Activated T-helper 1 cell treated with anti-CD3 and anti-CD28 coated beads, Interleukin-12 subunit alpha, Interleukin-12 subunit beta, Interleukin-2, Interleukin-4 antibody, amounts not matched to agents 30 ng/mL and 10 ng/mL and 1 ng/mL, durations not matched to agents 14 hours and 24 hours and 36 hours (primary cell): ENCODE measurements at places on chromosomes 6 and 20.

- no peak for DNase-seq
Observed at GRCh38 chr20:20083807-20084206, 31.5 kb downstream of the CFAP61 start.

DNA sequence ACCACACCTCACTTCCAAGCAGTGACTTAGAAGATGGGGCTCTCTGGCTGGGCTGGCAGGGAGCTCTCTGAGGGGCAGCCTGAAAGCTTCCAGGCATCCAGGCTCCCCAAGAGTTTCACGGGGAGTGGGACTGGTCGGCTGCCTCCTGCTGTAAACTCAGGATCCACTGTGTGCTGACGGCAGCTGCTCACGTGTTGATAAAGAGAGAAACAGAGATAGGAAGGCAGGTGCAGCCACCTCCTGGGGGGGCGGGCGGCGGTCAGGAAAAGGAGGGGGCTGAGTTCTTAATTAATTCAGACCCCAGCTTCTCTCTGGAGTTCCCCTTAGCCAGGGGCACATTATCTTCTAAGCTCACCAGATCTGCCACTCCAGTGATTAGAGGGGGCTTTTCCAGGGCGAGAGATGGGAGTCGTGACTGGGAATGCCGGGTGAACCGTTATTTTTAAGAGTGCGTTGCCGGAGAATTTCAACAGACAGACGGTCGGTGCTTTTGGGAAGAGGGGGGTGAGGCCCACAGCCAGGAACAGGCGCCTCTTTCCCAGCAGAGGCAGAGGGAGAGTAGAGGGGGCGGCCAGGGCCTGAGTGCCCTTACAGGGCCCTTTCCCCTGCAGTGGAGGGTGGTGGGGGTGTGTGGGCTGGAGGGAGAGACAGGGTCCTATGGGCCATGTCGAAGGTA lies 70.9 kb downstream of the CD40 start:
- DNase-seq: no peak

DNA sequence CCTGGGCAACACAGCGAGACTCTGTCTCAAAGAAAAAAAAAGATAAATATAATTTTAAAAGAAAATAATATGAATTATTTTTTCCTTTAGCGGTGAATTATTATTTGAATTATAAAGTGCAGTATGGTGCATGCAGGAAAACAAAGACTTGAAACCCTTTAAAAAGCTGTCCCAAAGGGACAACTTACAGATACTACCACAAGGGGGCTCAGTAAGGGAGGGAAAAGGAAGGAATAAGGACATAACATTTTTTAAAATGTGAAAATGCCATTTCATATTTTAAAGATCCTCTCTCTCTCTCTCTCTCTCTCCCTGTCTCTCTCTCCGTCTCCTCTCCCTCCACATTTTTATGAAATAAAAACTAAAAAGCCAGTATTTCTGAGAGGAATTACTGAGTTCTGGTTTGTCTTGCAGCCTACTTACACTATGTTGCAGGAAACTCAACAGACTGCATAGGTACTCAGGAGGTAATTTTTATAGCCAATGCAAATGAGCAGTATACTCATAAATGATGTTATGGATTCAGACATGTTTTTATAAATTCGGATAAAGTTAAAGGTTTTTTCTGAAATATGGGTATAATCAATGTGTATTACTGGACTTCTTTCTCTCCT lies 455.0 kb upstream of the GJE1 start:
- no peak for DNase-seq

DNA sequence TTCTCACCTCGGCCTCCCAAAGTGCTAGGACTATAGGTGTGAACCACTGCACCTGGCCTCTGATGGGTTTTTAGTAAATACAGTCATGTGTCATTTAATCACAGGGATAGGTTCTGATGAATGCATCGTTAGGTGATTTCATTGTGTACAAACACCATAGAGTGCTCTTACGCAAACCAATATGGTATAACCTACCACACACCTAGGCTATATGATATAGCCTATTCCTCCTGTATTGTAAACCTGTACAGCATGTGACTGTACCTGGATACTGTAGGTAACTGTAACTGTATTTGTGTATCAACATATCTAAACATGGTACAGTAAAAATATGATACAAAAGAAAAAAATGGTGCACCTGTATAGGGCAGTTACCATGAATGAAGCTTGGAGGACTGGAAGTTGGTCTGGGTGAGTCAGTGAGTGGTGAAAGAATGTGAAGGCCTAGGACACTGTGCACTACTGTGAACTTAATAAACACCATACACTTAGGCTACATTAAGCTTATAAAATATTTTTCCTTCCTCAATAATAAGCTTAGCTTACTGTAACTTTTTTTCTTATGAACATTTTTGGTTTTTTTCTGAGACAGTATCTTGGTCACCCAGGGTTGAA lies 10.0 kb downstream of the BICRAL start:
- no peak for DNase-seq

DNA sequence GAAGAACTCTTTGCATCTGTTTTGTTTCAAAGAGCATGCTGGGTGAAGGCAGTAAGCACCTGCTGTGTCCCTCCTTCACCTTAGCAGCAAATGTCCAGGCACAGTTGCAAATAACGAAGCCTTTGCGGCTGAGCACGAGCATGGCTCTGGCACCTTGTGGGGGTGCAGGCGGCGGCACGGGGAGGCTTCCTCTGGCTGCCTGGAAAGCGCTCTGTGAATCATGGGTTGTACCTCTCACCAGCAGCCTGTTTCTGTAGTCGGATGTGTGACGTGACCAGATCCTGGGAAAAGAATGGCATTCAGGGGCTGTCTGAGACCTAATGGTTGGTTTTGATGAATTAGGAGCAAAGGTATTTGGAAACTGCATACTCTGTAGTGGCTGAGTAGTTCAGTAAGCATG lies 144.8 kb downstream of the DTNBP1 start:
- no peak for DNase-seq

GRCh38 chr20:24070679-24071078 lies 82.1 kb upstream of the GGTLC1 start:
- DNase-seq: no peak

DNA sequence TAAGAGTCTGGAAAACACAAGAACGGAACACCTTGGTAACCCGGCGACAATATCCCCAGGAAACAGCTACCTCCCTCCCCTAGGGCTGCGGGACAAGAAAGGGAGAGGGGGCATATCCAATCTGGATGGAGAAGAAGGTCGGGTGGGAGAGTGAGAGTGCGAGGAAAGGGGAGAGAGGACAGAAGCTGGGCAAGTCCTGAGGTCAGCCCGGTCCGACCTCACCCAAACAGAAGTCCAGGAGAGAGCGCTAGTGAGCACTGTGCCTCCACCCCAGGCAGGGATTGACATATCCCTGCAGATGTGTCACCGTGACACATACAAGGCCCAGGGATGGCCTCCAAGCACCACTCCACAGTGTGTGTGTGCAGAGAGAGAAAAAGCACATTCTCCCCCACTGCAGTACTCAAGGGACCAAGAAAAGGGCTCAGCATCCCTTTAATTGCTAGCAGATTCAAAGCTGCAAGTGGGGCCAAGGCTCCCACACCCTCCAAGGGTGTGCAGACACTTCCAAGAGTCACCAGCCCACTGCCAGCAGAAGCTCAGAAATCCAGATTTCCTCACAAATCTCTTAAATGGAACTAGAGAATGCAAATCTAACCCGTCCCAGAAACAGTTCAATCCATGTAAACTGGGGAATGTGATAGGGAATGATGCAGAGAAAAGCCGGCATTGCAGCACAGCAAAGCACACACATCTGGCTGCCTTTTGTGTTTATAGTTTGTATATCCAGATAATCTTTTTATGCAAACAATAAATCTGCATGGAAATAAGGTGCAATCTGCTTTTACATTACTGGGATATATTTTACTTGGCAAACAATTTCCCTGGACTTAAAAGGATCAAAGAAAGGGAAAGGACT lies 3.1 kb downstream of the PXDC1 start:
- DNase-seq: no peak

GRCh38 chr20:62236766-62237513 lies 1.4 kb upstream of the OSBPL2 start:
- no peak for DNase-seq

GRCh38 chr20:22808628-22809027 lies 224.3 kb upstream of the FOXA2 start:
- DNase-seq: no peak

GRCh38 chr6:1285956-1286355 lies 25.9 kb upstream of the FOXQ1 start:
- no peak for DNase-seq

DNA sequence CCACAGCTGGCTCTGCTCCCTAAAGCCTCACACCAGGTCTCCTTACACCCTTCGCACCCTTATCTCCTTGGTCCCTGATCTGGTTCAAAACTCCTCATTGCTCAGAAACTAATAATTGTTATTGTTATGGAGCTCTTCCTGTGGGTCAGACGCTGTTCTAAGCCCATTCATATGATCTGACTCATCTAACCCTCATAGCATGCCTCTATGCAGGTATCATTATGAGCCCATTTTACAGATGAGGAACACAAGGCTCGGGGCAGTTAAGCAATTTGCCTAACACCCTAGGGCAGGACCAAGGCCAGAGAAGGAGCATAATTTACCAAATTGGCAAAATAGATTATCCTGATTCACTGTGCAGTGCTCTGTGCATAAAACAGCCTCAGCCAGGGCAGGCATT lies 51.8 kb upstream of the CCDC167 start:
- no peak for DNase-seq

- no peak for DNase-seq
Observed at GRCh38 chr20:1971893-1972586, 21.8 kb downstream of the PDYN start.

DNA sequence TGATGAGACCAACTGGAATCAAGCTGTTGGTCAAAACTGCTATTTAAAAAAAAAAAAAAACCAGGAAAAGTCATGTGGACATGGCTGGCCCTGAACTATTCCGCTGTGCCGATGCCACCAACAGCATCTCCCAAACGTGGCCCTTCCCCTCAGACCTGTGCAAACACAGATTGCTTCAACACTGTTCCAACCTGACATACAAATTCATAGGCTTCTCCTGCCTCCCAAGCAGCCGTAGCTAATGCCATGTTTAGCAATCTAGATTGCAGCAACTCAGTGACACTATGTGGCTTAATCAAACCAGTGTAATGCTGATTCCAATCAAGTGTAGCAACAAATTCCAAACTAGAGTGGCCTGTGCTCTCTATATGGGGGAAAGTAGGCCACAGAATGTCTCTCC lies 16.2 kb downstream of the PRKN start:
- no peak for DNase-seq

DNA sequence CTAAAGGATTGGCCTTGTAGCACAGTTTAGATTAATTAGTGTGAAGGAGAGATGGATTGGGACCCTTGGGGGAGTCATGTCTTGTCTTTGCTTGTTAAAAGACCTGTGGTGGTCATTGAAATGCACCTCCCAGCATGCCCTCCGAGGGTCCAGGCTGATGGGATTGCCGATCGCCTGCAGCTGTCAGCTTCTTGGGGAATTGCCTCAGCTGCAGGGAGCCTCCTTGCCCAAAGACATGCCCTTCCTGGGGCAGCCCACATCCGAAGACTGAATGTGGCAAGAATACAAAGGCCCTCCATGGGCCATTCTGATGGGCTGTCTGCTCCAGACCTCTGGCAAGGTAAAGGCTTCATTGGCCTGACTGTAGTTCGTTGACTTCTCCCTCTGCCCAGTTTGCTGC lies 150.7 kb downstream of the FARS2 start:
- no peak for DNase-seq

DNA sequence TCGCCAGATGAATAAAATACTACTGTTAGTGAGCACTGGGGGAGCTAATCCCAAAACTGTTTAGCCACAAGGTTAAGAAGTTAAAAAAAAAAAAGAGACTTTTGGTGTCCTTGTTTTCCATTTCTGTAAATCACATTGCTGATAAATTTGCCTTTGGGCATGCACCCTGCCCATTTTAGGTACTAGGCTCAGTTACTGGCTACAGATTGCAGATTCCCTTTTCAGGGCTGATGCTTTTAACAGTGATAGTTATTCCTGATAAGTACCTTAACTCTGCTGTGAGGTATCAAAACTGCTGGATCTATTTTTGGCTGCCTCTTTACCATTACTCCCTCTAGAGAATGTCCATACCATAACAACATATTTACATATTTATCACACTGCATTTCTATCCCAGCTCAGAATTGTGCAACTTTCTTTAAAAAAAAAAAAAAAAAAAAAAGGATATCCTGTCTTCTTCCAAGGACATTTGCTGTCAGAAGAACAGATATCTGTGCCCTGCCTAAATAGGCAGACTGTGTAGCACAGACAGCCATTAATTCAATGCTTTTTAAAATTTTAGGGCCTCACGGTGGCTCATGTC lies 94.5 kb downstream of the SSR1 start:
- no peak for DNase-seq

- no peak for DNase-seq
Observed at GRCh38 chr20:46352370-46352938, 44.2 kb upstream of the CDH22 start.

DNA sequence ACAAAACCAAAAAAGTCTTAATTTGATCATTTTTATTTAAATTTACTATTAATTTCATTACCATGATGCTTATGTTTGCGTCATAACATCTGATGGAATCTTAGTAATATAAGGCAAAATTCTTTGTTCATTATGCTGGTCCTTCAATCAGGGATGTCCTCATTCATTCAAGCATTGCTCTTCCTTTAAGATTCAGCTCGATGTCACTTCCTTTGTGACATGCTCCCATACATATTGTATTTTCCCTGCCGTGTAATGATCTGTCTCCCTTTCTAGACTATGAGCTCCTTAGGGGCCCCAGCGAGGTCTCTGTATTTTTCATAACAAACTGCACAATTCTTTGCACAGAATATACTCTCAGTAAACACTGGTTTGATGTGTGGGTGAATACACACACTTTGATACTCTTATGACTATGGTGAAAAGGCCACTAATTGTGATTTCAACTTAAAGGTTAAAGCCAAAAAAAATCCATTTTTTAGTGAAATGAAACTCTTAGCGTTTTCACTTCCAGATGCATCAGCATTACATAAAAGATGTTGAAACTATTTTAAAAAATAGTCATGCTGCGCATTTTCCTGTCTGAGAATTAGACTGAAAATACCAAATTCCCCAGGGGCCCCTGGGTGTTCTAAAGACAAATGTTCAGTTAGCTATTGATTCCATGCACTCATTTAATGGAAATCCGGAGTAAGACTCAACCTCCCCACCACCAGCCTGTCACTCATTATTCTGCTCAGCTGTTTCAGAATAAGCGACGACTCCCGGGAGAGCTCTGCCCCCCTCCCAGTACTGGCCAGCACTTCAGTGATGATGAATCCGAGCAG lies 169.7 kb downstream of the ATXN1 start:
- no peak for DNase-seq

DNA sequence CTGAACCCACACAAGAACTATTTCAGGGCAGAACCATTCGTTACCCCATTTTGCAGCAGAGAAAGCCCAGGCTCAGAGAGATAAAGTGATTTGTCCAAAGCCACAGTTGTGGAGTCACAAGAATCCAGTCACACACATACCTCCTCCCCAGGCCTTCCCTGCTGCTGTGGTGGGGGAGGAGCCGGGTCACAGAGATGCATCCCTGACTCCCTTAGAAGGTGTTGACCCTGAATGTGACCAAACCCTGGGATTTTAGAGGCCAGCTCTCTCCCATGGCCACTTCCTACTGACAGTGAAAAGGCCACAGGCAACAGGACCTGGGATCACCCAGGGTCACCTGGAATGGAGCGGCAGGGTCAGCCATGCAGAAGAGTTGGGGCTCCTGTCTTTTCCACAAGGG lies 48.6 kb downstream of the CHMP4B start:
- no peak for DNase-seq

GRCh38 chr6:2556761-2557160 lies 194.0 kb downstream of the MYLK4 start:
- no peak for DNase-seq
